ENCODE measurements at places on chromosomes 3 and 15.

GRCh38 chr15:69454953-69455352 lies 2.3 kb downstream of the RPLP1 start:
- no peaks in the 10 kb centered on the region for H3K27me3 ChIP-seq
- H3K4me1 ChIP-seq, result peaks cover 25% of the 10 kb centered on the region
- H3K36me3 ChIP-seq, result peaks cover 25% of the 10 kb centered on the region
- peak overlapping the region; percentile 86 for H3K27ac ChIP-seq

- H3K27me3 ChIP-seq, result no peaks in the 10 kb centered on the region
- H3K4me3 ChIP-seq, result no peak overlapping the region
- no peak overlapping the region for H3K27ac ChIP-seq
- peaks cover 21% of the 10 kb centered on the region for H3K4me1 ChIP-seq
These were observed 22.0 kb upstream of the CYP11A1 start for GRCh38 chr15:74389241-74390048.

GRCh38 chr3:16181361-16181760 lies 6.9 kb downstream of the GALNT15 start:
- H3K27me3 ChIP-seq, result no peaks in the 10 kb centered on the region
- H3K4me3 ChIP-seq, result no peak overlapping the region
- no peaks in the 10 kb centered on the region for H3K36me3 ChIP-seq
- no peak for DNase-seq
- H3K4me1 ChIP-seq, result peaks cover 6% of the 10 kb centered on the region

GRCh38 chr3:196323691-196324090 lies 5.7 kb upstream of the DYNLT2B start:
- DNase-seq, result no peak
- H3K27ac ChIP-seq, result no peak overlapping the region
- no peaks in the 10 kb centered on the region for H3K27me3 ChIP-seq

GRCh38 chr15:37701230-37701629 lies 233.2 kb upstream of the TMCO5A start:
- H3K36me3 ChIP-seq, result no peaks in the 10 kb centered on the region
- no peak overlapping the region for H3K4me3 ChIP-seq
- H3K27ac ChIP-seq, result no peak overlapping the region
- no peaks in the 10 kb centered on the region for H3K4me1 ChIP-seq

DNA sequence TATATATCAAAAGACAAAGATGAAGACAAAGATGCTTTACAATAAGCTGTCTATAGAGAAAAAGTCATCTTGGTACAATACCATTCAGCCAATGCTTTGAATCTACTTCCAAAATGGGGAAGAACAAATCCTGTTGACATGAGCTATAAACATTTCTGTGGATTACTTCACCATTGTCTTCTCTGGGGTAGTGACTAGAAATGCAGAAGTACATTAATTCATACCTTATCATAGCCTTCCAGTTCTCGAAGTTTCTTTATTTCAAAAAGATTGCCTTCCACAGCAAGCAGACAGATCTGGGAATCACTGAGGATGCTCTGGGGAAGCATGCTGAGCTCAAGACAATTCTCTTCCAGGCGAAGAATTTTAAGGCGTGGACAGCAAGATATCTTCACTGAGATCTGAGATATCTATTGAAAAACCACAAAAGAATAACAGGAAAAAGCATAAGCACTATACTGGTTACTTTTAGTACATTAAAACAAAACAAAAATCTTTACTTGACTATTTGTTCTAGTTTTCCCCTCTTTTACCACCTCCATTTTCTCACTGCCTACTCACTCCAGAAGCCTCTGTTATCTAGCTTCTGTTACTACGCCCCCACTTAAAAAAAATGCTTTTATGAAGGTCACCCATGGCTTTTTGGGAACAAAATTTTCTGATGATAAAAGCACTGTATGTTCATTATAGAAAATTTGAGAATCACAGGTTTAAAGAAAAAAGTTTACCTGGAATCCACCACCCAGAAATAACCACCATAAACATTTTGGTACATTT lies 3.6 kb downstream of the LRRC57 start:
- no peaks in the 10 kb centered on the region for H3K27me3 ChIP-seq
- no peaks in the 10 kb centered on the region for H3K36me3 ChIP-seq
- H3K27ac ChIP-seq, result no peak overlapping the region
- H3K4me1 ChIP-seq, result peaks cover 5% of the 10 kb centered on the region
- no peak overlapping the region for H3K4me3 ChIP-seq

- no peaks in the 10 kb centered on the region for H3K27me3 ChIP-seq
- no peak overlapping the region for H3K4me3 ChIP-seq
- no peaks in the 10 kb centered on the region for H3K4me1 ChIP-seq
- DNase-seq, result no peak
These were observed 781.2 kb upstream of the GRM7 start for GRCh38 chr3:6079561-6080179.

- no peaks in the 10 kb centered on the region for H3K27me3 ChIP-seq
- no peak overlapping the region for H3K27ac ChIP-seq
- peaks cover 45% of the 10 kb centered on the region for H3K36me3 ChIP-seq
- no peak for DNase-seq
- H3K4me3 ChIP-seq, result no peak overlapping the region
These were observed 29.6 kb downstream of the CALML4 start for GRCh38 chr15:68175526-68175925.

DNA sequence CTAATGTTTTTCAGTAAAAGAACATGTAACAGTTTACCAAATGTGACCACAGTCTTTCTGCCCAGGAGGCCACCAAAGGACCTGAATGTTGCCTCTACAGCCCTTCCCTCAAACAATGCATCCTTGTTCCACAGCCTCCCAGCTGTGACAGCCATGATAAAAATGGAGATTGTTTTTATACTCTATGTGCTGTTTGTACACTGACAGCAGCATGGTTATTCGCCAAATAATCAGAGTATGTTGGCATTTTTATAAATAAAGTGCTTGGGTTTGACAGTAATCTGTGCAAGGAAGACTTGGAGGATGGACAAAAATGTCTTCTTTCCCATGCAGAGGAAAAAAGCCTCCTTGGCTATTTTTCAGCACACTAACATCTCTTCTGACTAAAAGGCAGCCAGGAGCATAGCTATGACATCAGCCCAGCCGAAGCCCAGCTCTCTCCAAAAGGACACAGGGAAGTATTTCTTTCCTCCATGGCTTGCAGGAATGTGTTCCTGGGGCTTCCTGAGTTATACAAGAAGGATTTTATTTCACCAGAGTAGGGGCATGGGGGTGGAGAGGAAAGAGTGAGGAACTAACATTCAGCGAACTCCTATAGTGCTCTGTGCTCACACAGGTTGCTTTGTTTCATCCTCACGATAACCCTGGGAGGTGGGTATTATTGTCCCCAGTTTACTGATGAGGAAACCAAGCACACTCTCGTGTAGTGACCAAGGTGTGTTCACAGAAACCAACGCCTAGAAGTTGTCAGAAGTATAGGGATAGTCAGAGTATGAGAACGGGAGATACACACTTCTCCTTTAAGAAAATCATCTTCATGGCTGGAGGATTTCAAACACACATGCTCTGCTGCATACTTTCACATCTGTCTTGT lies 339.7 kb downstream of the MECOM start:
- H3K4me3 ChIP-seq, result no peak overlapping the region
- no peaks in the 10 kb centered on the region for H3K4me1 ChIP-seq
- H3K27me3 ChIP-seq, result no peaks in the 10 kb centered on the region

DNA sequence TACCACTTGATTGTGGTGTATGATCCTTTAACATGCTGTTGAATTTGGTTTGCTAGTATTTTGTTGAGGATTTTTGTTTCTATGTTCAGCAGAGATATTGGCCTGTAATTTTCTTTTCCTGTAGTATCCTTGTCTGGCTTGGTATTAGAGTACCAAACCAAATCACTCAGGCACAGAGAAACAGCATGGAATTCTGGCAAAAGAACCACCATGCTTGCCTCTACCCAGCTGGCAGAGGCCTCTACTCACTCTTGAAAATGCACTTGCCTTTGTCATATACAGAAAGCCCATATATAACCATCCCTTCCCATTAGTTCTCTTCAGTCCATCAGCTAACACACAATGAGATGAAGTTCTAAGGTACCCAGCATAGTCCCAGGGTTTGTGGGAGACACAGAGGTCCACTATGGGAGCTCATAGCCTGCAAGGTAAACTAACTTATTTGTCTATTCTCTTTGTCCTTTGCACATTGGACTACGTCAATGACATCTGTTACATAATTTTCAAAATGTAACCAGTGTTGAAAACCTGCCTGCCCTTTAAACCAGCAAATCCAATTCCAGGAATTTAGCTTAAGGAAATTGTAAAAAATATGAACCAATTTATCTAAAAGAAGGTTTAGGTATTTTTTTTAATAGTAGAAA lies 82.1 kb upstream of the POMGNT2 start:
- H3K27me3 ChIP-seq, result no peaks in the 10 kb centered on the region
- no peak for DNase-seq
- H3K4me3 ChIP-seq, result no peak overlapping the region

- H3K4me1 ChIP-seq, result peaks cover 77% of the 10 kb centered on the region
- H3K4me3 ChIP-seq, result no peak overlapping the region
- no peaks in the 10 kb centered on the region for H3K27me3 ChIP-seq
- H3K36me3 ChIP-seq, result peaks cover 37% of the 10 kb centered on the region
- DNase-seq, result no peak
These were observed 29.8 kb downstream of the OXNAD1 start for GRCh38 chr3:16294844-16295243.

DNA sequence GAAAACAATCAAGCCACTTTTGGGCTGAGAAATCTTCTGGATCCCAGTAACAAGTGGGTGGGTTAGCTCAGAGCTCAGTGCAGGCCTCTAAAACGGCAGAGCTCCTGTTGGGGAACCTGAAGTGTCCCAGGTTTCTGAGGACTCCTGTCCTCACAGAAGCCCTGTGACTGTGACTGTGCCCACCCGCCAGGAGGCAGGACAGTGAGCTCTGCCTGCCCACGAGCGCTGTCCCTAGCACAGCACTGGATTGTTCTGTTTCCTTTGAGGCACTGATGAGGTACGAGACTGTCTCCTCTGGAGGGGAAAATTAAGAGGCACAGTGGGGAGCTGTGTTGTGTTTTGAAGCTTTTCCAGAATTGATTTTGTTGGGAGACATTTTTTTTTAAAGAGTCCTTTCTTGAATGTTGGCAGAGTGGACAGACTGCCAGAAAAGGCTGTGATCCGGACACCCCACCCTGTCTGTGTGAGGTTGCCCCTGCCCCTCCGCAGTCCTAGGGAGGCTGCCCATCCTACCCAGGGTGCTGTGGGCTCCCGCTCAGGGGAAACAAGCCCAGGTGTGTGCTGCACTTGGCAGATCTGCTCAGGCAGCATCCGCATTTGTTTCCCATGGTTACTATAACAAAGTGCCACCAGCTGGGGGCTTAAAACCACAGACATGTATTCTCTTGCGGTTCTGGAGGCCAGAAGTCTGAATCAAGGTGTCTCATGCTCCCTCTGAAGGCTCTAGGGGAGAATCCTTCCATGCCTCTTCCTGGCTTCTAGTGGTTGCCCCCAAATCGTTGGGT lies 66.6 kb upstream of the LARS2 start:
- H3K27ac ChIP-seq, result no peak overlapping the region
- no peaks in the 10 kb centered on the region for H3K36me3 ChIP-seq
- no peaks in the 10 kb centered on the region for H3K4me1 ChIP-seq
- no peak overlapping the region for H3K4me3 ChIP-seq
- no peaks in the 10 kb centered on the region for H3K27me3 ChIP-seq

DNA sequence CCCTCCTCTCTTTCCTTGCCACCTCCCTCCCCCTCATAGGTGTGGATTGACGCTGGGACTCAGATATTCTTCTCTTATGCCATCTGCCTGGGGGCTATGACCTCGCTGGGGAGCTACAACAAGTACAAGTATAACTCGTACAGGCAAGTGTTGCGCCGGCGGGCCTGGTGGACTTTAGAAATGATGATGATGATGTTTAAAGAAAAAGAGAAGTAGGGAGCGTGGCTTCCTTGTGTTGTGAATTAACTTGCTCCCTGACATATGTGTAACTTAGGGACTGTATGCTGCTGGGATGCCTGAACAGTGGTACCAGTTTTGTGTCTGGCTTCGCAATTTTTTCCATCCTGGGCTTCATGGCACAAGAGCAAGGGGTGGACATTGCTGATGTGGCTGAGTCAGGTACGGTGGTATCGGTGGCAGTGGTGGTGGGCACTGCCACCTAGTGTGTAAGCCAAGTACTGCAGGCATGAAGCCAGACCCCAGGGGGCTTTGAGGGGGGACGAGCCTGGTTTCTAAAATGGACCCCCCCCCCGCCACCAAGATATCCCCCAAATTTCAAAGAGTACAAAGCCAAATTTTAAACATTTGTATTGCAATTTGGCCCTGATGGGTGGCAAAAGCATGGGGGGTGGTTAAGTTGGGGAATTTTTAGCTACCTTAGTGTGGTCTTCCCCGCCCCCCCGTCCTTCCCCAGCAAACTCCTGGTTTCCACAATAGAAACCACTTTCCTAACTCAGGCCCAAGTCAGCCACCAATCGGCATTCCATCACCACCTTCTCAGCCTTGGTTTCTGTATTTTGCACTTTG lies 65.6 kb downstream of the SLC6A6 start:
- no peaks in the 10 kb centered on the region for H3K4me1 ChIP-seq
- DNase-seq, result peak; percentile 34
- no peak overlapping the region for H3K27ac ChIP-seq
- no peak overlapping the region for H3K4me3 ChIP-seq

GRCh38 chr15:93372208-93372864 lies 283.3 kb upstream of the RGMA start:
- H3K4me1 ChIP-seq, result no peaks in the 10 kb centered on the region
- H3K36me3 ChIP-seq, result no peaks in the 10 kb centered on the region
- no peak overlapping the region for H3K4me3 ChIP-seq
- DNase-seq, result no peak
- no peaks in the 10 kb centered on the region for H3K27me3 ChIP-seq

GRCh38 chr15:101844916-101845315 lies 32.9 kb downstream of the OR4F15 start:
- no peaks in the 10 kb centered on the region for H3K27me3 ChIP-seq
- no peaks in the 10 kb centered on the region for H3K36me3 ChIP-seq
- DNase-seq, result no peak
- no peak overlapping the region for H3K27ac ChIP-seq
- H3K4me1 ChIP-seq, result no peaks in the 10 kb centered on the region

- H3K36me3 ChIP-seq, result no peaks in the 10 kb centered on the region
- DNase-seq, result no peak
- no peaks in the 10 kb centered on the region for H3K27me3 ChIP-seq
- no peaks in the 10 kb centered on the region for H3K4me1 ChIP-seq
- no peak overlapping the region for H3K4me3 ChIP-seq
These were observed 230.4 kb downstream of the ABHD5 start for GRCh38 chr3:43921056-43921648.

DNA sequence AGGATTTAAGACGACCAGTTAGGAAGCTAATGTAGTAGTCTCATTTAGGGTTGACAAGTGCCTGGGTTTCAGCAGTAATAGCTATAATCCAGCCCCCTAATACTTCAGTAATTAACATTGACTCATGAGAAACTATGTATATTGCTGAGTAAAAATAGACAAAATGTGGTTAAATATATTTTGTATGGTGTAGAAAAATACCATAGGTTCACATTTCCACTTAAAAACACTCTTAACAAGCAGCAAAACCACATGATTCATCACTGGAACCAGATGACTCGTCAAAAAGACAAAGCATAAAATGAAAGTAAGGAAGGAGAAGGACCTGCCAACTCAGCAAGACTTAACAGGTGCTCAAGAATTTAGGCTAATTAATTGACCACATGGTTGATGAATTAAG lies 288.9 kb downstream of the EFHB start:
- H3K36me3 ChIP-seq, result no peaks in the 10 kb centered on the region
- DNase-seq, result no peak
- H3K27me3 ChIP-seq, result no peaks in the 10 kb centered on the region
- H3K4me3 ChIP-seq, result no peak overlapping the region

- peak overlapping the region; percentile 87 for H3K4me3 ChIP-seq
- DNase-seq, result no peak
- H3K27ac ChIP-seq, result peak overlapping the region; percentile 67
- H3K36me3 ChIP-seq, result peaks cover 4% of the 10 kb centered on the region
These were observed 4.0 kb downstream of the ATP10A start for GRCh38 chr15:25858952-25859760.

GRCh38 chr3:160141485-160142185 lies 83.6 kb upstream of the C3orf80 start:
- no peak overlapping the region for H3K4me3 ChIP-seq
- H3K4me1 ChIP-seq, result no peaks in the 10 kb centered on the region

Data from T-cell (primary cell).